ENCODE measurements at places on chromosomes 5 and 9. TPM values are rescaled to one million over a fixed set of nuclear protein-coding genes. Genes with fewer than 3 reads are reported as not detected.

ABCA1 gene
- total RNA-seq: 14.0 TPM

CYSRT1 gene
- total RNA-seq: 1.7 TPM

UGT3A1 gene
- total RNA-seq: not detected

MAPK9 gene
- total RNA-seq: 93.1 TPM

BARHL1 gene
- not detected for total RNA-seq

RGS14 gene
- total RNA-seq: 16.7 TPM

GRCh38 chr5:746258-746761, 38.2 kb downstream of the ZDHHC11B start:
- DNase-seq: no peak

GRCh38 chr5:59466271-59466670, 427.3 kb downstream of the PDE4D start:
- DNase-seq: no peak

- DNase-seq: peak; percentile 74
These were observed 20.9 kb upstream of the ZSWIM6 start for GRCh38 chr5:61311056-61311610.

DNA sequence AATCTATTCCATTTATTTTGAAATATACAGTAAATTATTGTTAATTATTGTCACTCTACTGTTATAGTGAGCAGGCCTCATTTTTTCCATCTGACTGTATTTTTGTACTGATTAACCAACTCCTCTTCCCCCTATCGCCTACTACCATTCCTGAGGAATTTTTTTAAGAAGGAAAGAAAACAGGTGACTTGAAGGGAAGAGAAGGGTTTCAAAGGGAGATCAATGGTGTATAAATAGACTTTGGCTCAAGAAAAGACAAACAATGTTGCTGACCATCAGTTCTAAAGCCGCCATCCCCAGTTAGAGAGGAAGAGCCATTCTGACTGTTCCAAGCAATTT, 69.7 kb downstream of the BAAT start:
- DNase-seq: no peak

- peak; percentile 67 for DNase-seq
These were observed 29.5 kb downstream of the RXRA start for GRCh38 chr9:134355561-134356279.

DNA sequence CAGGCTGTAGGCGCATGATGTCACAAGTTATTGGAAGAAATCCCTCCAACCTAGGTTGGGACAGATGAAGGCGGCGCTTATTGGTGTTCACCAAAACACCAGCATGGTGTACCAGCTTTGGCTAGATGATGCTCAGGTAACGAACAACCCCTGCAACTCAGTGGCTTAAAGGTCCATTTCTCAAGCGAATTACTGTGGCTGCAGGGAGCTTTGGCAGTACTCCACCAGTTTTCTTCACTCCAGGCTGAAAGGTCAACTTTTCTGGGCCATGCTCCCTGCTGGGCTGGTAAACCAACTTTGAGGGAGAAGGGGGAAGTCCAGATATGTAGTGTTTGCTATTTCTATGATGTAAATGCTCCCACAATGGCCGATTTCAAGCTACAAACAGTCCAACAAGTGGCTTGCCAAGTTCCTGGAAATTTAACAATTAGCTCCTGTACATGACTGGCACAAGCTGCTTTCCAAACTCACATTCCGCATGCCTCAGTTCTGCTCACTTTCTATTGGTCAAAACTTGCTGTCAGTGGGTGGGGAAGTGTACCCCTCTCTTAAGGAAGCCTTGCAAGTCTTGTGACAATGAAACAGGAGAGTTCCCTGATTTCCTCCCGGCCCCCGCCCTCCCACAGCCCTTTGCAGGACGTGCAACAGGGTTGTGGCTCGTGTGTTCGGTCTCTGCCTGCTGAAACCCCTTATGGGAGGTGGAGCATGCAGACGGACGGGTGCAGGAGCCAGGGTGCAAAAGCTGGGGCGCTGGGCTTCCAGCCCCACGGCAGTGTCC, 588 bp upstream of the ZBED3 start:
- peak; percentile 8 for DNase-seq

DNA sequence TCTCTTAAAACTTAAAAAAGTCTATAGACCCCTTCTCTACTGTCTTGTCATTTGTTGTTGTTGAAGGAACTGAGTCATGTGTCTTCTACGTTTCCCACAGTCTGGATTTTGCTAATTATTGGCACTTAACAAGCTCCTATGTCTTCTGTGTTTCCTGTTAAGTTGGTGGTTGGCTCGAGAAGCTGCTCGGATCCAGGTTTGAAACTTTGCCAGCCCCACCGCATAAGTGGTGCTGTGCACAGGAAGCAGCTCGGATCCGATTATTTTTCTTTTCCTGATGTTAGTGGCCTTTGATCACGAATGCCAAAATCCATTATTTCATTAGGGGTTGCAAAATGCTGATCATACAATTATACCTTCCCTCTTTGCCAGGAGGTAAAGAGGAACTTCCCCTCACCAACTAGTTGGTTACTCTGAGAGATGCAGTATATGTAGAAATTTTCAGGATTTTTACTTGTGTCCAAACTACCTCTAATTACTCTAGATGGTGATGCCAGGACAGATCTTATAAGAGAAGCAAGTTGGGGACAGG, 186.5 kb downstream of the NSG2 start:
- no peak for DNase-seq

DNA sequence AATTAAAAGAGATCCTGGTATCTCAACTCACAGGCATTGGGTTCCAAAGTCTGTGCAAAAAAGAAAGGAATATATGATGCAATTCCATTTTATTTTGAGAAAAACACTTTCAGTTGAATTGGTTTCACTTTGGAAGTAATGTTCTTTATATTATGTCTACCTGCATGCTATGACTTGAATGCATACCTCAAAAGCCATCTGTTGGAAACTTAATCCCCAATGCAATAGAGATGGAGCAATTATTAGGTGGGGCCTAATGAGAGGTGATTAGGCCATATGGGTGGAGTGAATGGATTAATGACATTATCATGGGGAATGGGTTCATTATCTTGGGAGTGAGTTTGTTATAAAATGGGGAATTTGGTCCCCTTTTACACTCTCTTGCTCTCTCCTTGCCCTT, 293.3 kb downstream of the CSNK1G3 start:
- DNase-seq: no peak

DNA sequence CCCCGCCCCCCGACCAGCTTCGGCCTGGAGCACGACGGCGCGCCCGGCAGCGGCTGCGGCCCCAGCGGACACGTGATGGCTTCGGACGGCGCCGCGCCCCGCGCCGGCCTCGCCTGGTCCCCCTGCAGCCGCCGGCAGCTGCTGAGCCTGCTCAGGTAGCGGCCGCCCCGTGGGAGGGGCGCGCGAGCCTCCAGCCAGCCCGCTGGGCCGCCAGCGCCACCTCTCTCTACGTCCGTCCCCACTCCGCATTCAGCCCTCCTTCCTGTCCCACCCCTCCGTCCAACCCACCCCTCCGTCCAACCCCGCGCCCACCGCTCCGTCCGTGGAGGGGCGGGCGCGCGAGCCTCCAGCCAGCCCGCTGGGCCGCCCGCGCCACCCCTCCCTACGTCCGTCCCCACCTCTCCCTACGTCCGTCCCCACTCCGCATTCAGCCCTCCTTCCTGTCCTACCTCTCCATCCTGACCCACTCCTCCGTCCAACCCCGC, 6.5 kb downstream of the ADAMTS13 start:
- DNase-seq: peak; percentile 68

DNA sequence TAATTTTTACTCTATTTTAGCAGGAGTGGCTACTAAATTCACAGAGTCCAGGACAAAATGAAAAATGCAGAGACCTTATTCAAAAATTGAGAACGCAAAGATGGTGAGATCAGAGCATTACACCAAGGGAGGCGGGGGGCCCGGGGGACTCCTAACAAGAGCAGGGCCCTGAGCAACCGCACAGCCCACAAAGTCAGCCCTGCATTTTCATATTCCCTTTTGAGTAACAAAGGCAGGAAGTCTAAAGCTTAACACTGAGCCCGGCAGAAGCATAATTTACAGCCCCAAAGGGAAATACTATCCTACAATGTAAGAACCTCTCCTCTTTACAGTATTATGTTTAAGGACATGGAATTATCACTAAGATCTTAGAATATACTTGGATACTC, 69.4 kb downstream of the TLE1 start:
- DNase-seq: no peak

GRCh38 chr9:86315078-86315477, 32.7 kb upstream of the ISCA1 start:
- no peak for DNase-seq

- DNase-seq: no peak
These were observed 213.1 kb upstream of the POU5F2 start for GRCh38 chr5:93954421-93955069.

DNA sequence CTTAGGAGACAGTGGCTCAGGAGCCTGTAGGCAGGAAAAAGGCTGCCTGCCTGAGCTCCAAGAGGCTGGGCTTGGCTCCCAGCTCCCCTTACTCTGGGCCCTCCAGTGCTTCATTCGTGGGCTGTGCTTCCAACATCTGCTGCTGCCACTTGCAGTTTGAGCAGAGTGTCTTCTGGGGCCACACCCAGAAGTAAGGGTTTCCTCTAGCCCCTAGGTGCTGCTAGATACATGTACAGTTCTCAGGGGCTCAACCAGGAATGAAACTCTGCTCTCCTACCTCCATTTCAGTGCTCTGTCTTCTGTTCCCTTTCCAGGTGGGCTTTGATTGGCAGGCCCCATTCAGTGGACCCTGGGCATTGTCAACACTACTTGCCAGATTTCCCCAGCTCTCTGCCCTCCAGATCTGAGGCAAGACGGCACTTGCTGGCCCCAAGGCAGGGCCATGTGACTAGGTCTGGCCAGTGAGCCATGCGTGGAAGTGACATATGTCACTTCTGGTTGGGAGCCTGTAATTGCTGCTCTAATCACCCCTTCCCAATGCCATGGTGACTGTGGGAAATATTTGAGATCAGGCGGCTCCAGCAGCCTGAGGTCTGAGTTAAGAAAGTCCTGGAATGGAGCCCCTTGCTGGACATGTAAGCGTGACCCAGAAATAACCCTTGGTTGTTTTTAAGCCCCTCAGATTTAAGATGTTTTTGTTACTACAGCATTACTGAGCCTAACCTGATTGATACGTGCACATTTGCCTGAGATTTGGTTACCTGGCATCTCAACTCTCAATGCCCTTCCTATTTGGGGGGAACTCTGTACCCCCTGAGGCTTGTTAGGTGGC, 9.4 kb upstream of the BOD1 start:
- DNase-seq: no peak

DNA sequence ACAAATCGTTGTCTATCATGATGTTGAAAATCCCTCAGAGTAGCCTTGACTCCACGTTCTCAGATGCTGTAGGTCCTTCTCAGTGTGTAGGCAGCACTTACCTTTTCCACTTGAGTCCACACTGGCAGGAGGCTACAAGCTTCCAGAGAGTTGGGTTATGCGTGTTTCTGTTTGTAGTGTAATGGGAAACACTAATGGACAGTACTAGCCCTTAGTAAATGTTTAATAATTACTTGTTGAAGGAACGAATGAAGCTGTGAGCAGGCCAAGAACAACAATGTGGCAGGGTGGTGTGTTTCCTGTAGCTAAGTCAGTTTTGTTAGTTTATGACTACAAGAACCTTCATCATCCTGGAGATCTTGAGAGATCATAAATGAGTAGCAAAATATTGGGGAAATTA, 83.5 kb downstream of the ARHGAP26 start:
- no peak for DNase-seq

DNA sequence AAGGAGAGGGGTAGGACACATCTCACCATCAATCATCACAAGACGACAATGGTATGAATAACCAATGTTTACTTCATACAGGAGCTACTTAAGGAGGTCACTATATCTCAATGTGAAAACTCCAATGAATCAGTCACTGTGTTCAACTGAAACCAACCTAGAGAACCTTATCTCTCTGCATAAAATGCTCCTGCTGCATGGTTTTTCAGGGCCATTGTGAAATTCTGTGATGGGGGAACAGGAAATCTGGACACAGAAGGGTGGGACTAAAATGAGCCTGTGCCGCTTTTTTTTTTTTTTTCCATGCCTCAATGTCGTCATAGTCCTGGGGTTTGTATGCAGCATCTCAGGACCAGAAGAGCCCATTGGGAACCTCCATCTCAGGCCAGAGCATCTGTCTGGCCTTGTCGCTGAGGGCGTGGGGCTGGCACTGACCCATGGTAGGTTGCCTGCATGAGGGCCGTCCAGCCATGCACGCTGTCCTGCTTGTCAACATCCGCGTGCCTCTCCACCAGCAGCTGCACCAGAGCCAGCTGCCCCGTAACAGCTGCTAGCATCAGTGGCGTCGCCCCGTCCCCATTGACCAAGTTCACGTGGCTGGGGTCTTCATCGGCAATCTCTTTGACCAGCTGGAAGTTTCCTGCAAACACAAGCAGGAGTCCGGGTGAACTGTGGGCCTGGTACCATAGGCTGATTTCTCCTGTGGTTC, 12.7 kb downstream of the ANKS6 start:
- no peak for DNase-seq

DNA sequence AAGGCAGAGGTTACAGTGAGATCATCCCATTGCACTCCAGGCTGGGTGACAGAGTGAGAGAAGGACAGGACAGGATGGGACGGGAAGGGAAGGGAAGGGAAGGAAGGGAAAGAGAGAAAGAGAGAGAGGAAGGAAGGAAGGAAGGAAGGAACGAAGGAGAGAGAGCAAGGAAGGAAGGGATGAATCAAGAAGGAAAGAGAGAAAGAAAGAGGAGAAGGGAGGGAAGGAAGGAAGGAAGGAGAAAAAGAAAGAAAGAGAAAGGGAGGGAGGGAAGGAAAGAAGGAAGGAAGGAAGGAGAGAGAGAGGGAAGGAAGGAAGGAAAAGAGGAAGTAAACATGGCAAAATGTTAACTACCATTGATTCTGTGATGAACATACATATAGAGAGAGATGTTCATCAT, 28.8 kb downstream of the SGTB start:
- no peak for DNase-seq

DNA sequence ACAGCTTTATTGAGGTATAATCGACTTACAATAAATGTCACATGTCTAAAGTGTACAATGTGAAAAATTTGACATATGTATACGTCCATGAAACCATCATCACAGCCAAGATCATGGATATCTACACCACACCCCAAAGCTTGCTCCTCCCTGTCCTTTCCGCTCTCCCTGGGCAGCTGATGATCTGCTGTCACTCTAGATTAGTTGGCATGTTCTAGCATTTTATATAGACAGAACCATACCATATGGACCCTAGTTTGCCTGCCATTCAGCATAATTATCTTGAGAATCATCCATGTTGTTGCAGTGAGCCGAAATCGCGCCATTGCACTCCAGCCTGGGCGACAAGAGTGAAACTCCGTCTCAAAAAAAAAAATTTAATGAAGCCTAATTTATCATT, 42.5 kb downstream of the ERGIC1 start:
- DNase-seq: no peak

GRCh38 chr5:146799231-146799630, 79.3 kb downstream of the PPP2R2B start:
- no peak for DNase-seq

DNA sequence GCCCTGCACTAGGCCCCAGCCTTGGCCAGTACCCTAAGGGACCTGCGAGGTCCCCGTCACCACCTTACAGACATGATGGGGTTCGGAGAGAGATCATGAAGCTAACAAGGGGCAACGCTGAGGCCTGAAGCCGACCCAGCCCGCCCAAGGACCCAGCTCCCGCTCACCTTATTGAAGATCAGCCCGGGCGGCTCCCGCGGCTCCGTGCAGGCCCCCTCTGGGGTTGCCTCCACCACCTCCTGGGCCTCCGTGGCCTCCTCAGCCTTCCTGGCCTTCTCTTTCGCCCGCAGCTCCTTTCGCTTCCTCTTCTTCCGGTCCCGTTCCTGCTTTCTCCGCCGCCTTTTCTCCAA, 3.6 kb downstream of the SURF6 start:
- no peak for DNase-seq
